ENCODE measurements at places on chromosomes 5 and 9.

DNA sequence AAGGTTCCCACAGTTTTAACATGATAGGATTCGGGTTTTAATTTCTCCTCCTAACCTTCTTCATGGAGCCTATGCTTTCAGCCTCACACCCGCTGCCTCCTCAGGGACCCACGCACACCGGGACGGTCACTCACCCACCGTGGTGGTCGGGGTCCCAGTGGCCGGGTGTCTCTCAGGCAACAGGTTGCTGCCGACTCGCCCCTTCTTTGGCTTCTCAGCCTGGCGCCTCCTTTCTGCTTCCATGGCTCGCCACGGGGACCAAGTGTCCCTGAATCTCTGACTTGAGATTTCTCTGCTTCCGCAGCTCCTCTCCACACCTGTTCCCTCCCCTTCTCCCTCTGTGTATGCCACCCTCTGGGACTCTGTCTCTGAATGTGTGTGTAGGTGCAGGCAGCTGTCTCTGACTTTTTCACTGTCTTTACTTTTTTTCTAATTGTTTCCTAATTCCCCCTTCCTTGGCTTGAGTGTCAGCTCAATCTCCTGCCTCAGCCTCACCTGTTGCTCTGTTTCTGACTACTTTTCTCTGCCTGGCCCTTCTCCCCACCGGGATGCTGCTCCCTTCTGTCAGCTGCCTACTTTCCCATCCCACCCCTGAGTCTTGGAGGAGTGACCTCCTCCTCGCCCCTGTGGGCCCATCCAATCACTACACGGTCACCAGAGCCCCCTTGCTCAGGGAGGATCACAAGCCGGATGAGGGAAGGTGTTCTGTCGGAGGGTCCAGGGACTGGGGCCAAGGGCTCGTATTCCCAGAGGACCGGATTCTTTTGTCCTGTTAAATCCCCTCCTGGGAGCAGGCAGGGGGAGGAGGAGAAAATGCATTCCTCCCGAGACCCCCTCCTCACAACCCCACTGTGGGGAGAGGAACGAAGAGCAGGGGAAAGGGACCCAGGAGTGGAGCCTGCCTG lies at the start of gene PROP1:
Gene PROP1, minus strand, starts transcription at position 552 of the 905 bp plus-strand sequence. Its CDS starts 309 bp downstream, at position 243.
- peak; percentile 63 for DNase-seq

GRCh38 chr5:55758231-55758630 lies 20.4 kb downstream of the DDX4 start:
- no peak for DNase-seq

- DNase-seq = peak; percentile 65
These were observed 93.7 kb downstream of the ARHGAP26 start for GRCh38 chr5:142863856-142864255.

GRCh38 chr5:122639033-122639432 lies 135.8 kb upstream of the SNX2 start:
- DNase-seq = no peak

GRCh38 chr5:92070786-92071185 lies 687.7 kb upstream of the ARRDC3 start:
- DNase-seq = no peak

DNA sequence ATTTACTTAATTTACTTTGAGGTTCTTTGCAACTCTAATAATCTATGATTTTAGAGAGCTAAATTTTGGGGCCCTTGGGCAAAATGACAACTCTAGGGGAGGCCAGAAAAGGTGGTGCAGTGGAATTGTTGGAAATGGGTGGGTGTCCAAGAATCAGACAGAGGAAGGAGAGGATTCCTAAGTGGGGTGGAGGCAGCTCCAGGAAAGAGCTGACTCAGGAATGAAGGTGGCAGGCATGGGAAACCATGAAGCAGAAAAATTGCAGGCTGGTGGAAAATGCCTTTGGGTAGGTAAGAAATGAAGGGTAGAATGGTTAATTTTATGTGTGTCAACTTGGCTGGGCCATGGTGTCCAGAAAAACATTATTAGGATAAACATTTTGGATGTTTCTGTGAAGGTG lies 248.5 kb upstream of the TUT7 start:
- DNase-seq = no peak

- DNase-seq = peak; percentile 2
These were observed 524.2 kb upstream of the DAB2 start for GRCh38 chr5:39948867-39949468.

- no peak for DNase-seq
These were observed 4.8 kb upstream of the F2RL1 start for GRCh38 chr5:76813982-76814562.

- DNase-seq = no peak
These were observed 33.3 kb downstream of the UBE2R2 start for GRCh38 chr9:33850267-33850629.

GRCh38 chr9:16828340-16829281 lies 41.9 kb downstream of the BNC2 start:
- peak; percentile 77 for DNase-seq

Measured in H7 (cell line).